GDM1 (cell line): ENCODE measurements at places on chromosomes 13 and 19.

- no peak for DNase-seq
Observed at GRCh38 chr13:45859705-45860104, 8.2 kb upstream of the SIAH3 start.

DNA sequence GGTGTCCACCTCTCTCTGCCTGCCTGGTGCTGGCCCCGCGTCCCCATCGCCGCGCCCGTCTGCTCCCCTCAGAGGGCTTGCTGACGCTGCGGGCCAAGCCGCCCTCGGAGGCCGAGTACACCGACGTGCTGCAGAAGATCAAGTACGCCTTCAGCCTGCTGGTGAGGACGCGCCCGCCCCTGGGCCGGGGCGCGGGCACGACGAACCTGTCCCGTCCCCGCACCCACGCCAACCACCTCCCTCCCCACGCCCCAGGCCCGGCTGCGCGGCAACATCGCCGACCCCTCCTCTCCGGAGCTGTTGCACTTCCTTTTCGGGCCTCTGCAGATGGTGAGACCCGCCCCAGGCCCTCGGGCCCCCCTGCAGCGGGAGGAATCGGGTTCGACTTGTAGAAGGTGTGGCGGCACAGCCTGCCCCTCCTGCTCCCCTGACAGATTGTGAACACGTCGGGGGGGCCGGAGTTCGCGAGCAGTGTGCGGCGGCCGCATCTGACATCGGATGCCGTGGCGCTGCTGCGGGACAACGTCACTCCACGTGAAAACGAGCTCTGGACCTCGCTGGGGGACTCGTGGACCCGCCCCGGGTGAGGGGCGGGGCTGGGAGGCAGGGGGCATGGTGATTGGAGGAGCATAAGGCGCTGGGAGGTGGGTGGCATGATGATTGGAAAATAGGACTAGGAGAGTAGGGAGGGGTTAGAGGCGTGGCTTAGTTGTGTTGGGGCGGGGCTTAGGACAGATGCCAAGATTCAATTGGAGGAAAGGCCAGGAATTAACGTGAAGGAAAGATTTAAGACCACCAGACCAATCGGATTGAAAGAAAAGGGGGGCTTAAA, 6.6 kb downstream of the EPS8L1 start:
- peak; percentile 94 for DNase-seq

GRCh38 chr19:7561325-7561724, 25.8 kb downstream of the PNPLA6 start:
- DNase-seq: no peak

GRCh38 chr13:93227280-93227877, 772 bp downstream of the GPC6 start:
- DNase-seq: peak; percentile 41

- no peak for DNase-seq
Observed at GRCh38 chr13:53311561-53311960, 282.9 kb downstream of the OLFM4 start.

DNA sequence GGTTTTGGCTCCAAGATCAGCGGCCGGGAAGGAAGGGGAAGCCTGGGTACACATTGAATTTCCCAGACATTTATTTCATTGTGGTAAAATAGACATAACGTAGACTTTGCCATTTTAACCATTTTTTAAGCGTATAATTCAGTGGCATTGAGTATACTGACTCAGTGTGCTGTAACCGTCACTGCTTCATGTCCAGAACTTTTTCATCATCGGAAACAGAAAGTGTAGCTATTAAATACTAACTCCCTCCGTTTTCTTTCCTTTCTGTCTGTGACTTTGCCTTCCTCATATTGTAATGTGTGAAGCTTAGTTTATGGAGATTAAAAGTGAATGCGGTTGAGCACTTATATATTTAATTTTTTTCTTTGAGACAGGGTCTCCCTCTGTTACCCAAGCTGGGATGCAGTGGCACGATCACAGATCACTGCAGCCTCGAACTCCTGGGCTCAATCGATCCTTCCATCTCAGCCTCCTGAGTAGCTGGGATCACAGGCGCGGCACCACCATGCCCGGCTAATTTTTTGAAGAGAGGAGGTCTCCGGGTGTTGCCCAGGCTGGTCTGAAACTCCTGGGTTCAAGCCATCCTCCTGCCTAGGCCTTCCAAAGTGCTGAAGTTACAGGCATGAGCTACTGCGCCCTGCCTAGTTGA, 1.4 kb downstream of the HNRNPM start:
- DNase-seq: no peak

- no peak for DNase-seq
Observed at GRCh38 chr13:40530961-40531360, 135.5 kb downstream of the FOXO1 start.

DNA sequence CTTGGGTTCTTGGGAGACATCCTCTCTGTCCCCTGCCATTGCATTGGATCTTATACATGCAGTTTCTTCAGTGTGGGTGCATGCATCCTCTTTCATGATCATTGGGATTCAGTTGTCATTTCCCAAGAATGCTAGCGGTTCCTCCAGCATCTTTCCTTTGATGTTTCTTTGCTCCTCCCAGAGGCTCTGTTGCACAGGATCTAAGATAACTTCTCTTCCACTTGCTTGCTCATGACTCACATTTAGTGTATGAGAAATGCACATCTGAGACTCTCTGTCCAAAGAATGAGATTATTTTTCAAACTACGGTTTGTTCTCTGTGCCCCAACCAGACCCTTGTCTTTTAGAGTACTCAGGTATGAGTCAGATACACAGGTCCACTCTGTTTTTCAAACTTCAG, 197.1 kb downstream of the NDFIP2 start:
- no peak for DNase-seq

DNA sequence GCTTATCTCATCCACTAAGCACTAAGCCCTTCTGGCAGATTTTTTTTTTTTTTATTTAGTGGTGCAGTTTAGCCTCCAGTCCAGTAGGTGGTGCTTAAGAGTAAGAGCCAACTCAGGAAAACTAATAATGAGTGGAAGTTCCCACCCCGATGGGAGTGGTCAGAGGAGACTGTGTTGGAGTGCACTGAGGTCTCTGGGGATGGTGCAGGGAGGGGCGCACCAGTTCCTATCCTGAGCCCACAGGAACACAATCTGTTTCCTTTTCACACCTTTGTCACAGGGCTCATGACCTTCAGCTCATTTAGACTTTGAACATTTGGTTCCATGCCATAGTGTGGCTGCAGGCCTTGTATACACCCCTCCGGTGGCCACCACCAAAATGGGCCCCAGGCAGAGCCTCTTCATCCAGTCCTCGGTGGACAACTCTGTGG, 367.4 kb downstream of the SPRY2 start:
- DNase-seq: no peak

DNA sequence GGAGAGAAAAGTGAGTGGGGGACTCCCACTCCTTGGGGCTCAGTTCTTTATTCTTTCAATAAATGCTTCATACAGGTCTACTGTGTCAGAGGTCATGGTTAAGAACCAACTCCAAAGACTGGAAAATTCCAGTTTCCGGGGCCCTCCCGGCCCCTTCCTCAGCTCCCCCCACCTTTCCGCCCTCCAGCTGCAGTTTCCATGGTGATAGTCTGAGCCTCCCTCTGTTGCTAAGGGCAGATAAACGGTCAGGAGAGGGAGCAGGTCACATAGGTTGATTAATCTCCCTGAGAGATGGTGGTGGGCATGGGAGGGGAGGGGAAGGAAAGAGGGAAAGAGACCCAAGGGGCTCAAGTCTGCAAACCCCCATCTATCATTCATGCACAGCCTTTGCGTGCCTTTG, 131.5 kb upstream of the USP29 start:
- DNase-seq: no peak
